Forelimb muscle (tissue), 1 donor: ENCODE measurements at places on chromosomes 5 and 9. TPM values are rescaled to one million over a fixed set of nuclear protein-coding genes. Genes with fewer than 3 reads are reported as not detected.

Gene HDAC3
- 47.7 TPM for polyA plus RNA-seq

Gene KCNIP1
- polyA plus RNA-seq, result 2.4 TPM

Gene PTCD2
- 8.3 TPM for polyA plus RNA-seq

Gene OR1Q1
- not detected for polyA plus RNA-seq

Gene MAN2A1
- 40.4 TPM for polyA plus RNA-seq

Gene FAM120A
- polyA plus RNA-seq, result 56.3 TPM

Gene TDRD7
- 4.4 TPM for polyA plus RNA-seq

Gene DUSP1
- polyA plus RNA-seq, result 71.1 TPM

Gene PLPPR1
- 3.6 TPM for polyA plus RNA-seq

Gene FEM1C
- polyA plus RNA-seq, result 24.4 TPM

Gene ARID3C
- not detected for polyA plus RNA-seq

Gene EIF4E1B
- not detected for polyA plus RNA-seq

Gene CDX1
- 0.24 TPM for polyA plus RNA-seq

Gene TMEM215
- polyA plus RNA-seq, result 0.54 TPM

Gene NUDT2
- polyA plus RNA-seq, result 27.4 TPM

- no peak for DNase-seq
Measured at GRCh38 chr5:18299166-18299565, 664.9 kb downstream of the TAF11L14 start.

DNA sequence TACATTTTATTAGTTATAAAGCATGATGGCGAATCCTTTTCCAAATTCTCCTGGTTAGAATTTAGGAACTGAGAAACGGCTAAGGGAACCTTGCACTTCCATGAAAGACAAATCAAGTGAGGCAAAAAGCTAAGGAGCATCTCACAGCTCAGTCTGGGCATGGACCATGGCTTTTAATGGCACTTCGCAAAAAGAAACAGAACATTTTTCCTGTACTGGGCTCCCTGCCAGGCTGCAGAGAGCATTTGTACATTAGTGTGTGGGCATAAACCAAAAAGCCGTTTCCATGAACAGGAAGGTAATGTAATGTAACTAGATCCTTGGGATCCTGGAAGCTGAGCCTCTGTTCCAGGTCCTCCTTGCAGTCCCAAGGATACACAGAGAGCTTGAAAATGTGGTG lies 354.2 kb downstream of the MRPS30 start:
- no peak for DNase-seq

GRCh38 chr9:133703591-133704399 lies 34.4 kb downstream of the SARDH start:
- DNase-seq, result no peak

DNA sequence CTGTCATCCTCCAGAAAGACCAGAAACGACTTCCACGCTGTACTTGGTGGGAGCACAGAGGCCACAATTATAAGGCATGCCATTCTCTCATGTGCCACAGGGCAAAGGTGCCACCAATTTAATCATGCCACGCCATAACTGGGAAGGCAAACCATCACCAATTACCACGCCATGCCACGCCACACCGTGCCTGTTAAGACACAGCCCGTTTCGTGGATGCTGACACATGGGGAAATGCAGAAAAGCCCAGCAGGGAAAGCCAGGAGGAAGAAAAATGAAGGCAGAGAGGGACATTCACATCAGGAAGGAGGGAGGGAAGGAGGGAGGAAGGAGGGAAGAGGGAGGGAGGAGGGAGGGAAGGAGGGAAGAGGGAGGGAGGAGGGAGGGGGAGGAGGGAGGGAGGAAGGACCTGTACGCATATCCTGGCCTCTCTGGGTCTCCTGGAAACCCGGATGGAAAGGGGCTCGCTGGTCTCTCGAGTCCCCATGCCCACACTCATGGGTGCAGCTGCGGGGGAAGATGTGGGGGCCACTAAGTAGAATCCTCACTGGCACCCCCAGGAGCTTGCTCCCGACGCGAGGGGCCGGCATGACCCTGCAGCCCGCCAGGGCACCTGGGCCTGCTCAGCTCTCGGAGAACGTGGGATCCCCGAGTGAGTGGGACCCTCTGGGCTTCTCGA lies 61.7 kb upstream of the UBAC1 start:
- no peak for DNase-seq

DNA sequence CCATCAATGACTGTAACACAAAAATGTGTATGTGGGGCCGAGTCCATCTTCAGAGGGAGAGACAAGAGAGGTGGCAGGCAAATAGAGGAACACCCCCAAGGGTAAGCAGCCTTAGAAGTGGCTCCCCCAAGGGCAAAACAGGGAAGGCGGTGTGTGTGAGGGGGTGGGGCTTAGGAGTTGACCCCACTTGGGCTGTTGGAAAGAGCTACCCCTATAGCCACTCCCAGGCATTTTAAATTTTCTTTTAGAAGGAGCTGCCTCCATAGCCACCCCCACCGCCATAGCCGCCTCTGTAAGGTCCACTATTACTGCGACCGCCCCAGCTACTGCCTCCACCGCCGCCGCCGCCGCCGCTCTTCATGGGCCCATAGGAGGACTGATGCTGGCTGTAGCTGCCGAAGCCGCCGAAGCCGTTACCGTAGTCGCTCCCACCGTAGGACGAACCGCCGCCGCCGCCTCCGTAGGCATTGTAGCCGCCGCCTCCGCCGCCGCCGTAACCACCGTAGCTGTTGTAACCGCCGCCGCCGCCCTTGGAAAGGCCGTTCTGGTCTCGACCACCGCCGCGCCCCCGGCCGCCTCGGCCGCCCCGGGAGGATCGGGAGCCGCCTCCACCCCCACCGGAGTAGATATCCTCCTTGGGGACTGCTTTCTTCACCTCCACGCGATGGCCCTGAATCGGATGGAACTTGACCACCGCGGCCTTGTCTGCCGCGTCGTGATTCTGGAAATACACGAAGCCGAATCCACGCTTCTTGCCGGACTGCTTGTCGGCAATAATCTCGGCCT lies 1.1 kb downstream of the HNRNPA0 start:
- DNase-seq, result no peak

- no peak for DNase-seq
Measured at GRCh38 chr5:110631236-110631635, 95.2 kb downstream of the TMEM232 start.

- DNase-seq, result no peak
Measured at GRCh38 chr9:122941582-122942234, 888 bp downstream of the RABGAP1 start.

- no peak for DNase-seq
Measured at GRCh38 chr9:75002422-75003023, 25.6 kb downstream of the CARNMT1 start.

DNA sequence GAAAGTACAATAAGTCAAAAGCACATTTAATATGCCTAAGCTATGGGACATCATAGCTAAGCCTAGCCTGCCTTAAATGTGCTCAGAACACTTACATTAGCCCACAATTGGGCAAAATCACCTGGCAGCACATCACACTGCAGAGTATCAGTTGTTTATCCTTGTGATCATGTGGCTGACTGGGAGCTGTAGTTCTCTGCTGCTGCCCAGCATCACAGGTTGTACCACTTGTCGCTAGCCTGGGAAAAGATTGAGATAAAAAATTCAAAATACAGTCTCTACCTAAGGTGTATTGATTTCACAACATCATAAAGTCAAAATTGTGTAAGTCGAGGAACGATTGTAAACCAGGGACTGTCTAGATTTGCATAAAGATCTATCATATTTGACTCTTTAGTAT lies 58.6 kb downstream of the CAMK4 start:
- no peak for DNase-seq

DNA sequence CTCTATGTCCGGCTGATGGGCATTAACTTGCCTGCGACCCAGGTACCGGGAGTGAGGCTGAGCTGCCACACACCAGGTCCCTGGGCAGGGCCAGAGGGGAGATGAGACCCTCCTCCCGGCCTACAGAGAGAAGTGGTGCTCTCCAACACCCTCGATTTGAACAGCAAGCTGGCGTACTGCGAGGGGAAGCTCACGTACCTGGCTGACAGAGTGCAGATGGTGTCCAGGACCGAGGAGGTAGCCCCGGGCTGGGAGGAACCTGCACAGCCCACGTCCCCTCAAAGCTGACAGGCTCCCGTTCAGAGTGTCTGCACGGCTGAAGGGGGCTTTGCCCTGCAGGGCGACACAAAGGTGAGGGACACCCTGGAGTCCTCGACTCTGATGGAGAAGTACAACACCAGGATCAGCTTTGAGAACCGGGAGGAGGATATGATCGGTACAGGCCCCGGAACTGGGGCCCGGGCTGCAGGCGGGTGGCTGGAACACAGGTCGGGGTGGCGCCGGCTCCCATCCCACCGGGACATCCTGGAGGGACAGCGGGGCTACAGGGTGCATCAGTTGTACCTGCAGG lies 1.0 kb upstream of the RABL6 start:
- no peak for DNase-seq

DNA sequence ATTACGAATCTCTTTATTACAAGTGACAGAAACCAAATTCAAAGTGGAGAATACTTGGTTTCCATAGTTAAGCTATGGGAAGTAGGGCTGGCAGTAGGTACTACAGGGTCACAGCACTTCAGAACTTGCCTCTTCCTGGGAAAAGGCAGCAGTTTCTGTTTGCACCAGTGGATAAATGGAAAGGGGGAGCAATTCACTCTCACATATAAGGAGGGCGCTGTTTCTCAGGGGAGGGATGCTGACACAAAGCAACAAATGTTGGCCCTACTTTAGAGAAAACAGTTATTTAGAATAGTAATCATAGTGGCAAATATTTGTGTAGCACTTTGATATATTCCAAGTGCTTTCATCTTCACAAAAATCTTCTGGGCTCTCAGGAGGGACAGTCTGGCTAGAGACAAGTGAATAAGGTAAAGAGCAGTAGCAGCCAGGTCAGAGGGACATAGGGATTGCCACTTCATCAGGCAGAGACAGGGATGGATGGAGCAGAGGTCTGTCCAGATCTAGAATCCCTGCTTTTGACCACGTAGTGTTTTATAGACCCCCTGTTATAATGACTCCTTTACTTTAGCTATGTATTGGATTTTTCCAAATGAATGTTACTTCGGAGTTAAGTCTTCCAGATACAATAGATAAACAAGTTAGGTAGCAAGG lies 554.8 kb upstream of the SGCD start:
- DNase-seq, result no peak

- DNase-seq, result no peak
Measured at GRCh38 chr5:113382731-113383130, 52.1 kb downstream of the TSSK1B start.

DNA sequence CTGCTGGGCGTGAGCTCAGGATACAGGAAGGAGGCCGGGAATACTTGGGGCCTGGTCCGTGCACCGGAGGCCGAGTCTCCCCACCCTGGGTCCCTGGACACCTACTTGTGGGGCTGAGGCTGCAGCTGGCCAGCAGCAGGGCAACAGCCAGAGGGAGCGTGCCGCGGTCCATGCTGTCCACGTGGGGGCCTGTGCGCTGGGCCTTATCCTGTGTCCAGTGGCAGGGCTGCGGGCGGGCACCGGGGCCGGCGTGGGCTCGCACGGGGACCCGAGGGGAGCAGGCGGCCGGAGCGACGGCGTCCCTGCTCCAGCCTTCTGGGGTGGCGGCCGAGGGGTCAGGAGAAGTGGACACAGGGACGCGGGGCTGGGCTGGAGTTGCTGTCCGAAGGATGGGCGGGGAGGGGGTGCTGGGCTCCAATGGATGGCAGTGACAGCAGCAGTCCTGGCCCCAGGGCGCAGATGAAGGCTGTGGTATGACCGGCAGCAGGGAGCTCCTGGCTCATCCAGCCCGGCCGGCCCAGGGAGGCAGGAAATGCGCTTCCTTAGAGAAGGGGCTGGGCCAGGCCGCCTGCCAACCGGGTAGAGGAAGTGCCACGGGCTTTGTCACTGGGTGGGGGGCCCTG lies at the start of gene ENG:
TSS of gene ENG (minus strand) at position 475 of the 623 bp plus-strand sequence. CDS start at position 172, 303 bp downstream.
- DNase-seq, result no peak

- peak; percentile 22 for DNase-seq
Measured at GRCh38 chr5:146209714-146210113, 6.3 kb downstream of the RBM27 start.

DNA sequence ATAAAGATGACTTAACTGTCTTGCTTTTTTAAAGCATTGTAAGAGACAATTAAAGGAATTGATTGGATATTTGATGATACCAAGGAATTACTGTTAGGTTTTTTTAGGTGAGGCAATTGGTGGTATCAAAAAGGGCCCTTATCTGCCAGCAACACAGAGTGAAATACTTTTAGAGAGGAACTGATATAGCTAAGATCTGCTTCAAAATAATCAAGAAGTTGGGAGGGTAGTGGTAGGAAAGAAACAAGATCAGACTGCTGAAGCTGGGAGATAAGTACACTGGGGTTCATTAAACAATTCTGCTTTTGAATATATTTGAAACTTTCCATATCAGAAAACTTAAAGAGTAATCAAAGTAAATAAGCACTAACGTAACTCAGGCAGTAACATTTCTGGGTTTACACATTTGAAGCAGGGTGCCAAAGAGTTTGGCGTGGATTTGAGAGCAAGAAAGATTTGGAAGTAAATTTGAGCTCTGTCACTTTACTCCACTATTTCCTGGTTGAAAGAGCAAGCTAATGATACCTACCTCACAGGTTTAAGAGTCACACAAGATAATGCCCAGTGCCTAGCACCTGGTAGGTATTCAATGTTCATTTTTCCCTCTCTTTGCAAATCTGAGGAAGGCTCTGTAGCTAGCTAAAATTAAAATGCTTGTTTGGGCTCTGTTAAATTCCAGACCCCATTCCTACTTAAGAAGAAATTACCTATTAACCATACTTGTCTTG lies 6.9 kb downstream of the ERMP1 start:
- DNase-seq, result no peak

GRCh38 chr9:129419382-129419899 lies 201.5 kb downstream of the C9orf50 start:
- DNase-seq, result no peak

DNA sequence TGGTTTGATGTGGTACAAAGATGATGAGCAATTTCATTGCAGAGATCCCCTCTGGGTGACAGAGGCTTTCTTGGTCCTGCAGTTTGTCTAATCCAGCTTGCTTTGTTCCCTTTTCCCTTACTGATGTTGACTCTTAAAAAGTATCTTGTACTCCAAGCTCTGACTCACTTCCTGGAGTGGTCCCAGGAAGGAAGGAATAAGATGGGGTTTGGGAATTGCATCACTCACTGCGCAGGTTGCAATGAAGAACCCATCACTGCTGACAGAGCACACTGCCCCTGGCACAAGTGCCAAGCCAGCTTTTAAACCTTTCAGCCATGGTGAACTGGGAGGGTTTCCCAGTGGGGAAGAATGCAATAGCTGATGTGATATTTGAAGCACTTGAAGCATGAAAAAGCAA lies 662.2 kb upstream of the CTNND2 start:
- DNase-seq, result no peak

DNA sequence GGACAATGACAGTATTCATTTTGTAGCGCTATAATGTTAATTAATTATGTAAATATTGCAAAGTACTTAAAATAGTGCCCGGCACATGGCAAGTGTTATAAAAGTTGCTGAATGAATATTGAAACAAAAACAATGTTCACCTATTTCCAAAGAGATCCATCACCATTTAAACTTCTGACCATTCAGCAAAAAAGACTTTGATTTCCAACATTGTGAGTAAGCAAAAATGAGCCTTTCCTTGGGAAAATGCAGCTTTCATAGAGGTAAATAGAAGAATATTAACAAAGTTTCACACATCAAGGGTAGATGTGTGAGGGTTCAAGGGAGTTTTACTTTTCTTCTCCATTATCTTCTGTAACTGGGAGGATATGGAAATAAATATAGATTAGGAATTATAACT lies 1089.4 kb upstream of the C9orf72 start:
- DNase-seq, result no peak

GRCh38 chr5:150497274-150497988 lies 10.5 kb upstream of the NDST1 start:
- DNase-seq, result no peak
